ENCODE measurements at places on chromosomes 3 and 15.

- DNase-seq = no peak
These were observed 78.6 kb downstream of the PLD1 start for GRCh38 chr3:171731691-171732090.

GRCh38 chr3:34229876-34230275 is 431.4 kb downstream of the PDCD6IP start:
- DNase-seq = no peak

DNA sequence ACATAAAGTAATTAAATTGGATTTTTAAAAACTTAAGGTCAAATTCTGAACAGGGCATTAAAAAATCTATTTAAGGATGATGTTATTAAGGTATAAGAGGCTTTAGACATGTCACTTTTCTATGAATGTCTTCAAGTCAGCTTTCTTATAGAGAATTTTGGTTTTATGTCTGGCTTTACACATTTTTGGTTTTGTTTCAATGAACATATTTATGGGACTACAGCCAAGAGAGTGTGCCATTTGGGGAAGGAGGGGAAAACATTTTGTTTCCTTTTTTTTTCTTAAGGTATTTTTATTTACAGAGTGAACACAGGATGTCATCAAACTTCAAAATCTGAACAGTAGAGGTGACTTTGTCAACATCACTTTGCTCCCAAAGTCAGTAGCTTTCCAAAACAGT is 222.8 kb downstream of the DPH6 start:
- no peak for DNase-seq

DNA sequence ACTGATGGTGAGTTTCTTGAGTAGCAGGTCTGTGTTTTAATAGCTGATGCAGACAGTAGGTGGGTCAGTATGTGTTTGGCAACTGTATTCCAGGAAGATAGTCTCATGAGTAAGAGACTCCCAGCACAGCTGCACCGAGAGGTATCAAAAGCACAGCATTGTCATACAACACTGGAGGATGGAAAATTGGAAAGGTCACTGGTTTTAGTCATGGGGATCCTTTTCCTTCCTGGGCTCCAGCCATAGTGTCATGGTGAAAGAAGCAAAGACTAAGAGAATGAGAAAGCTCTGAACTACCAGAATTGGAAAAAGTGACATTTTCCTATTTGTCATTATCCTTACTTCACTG is 61.5 kb downstream of the P3H2 start:
- no peak for DNase-seq

DNA sequence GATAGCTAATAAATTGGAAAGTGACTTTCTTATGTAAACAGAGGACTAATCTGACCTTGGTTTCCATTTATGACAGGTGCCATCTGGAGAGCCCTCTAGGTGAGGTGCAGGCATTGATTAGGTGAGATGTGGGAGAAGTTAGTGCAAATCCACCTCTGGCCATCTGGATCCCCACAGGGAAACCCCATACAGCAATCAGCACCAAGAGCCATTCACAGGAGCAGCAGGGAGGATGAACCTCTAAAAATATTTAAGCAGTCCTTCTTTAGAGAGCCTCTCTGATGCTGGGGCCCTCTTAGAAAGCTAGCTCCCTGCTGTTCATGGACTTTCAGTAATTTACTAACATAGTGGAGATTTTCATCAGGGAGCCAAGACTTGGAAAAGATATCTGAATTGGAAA is 69.3 kb downstream of the CLSTN2 start:
- no peak for DNase-seq

DNA sequence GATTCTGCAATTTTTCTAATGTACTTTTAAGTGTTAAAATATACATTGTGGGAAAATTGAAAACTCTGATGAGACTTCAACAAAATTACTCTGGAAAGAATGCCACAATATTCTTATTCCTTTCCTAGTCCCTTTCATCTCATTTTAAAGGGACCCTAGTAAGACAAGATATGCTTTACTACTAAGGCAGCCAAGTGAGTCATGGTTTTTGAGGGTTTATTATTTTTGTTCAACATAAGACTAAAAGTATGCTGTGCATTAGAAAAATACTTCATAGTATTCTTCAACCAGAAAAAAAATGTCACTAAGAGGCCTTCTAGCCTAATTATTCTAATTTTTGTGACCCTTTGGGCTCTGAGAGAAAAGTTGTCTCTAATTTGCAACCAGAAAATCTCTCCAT is 7.4 kb downstream of the IL12A start:
- DNase-seq = no peak

DNA sequence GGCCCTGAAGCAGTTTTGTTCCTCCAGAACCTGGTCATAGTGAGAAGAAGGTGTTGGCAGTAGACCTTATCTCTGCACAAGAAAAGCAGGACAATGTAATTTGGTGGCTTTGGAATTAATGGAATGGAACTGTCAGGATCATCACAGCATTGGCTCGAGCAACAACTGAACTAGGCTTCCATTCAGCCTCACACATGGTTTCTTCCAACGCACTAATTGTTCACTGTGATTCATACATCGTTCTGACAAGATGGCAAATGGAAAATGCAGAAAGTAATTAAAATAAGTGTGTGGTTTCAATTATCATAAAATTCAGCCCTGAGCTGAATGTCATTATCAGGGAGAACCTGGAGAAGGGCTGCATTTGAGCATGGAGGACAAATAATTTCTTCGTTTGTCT is 80.6 kb downstream of the MFSD1 start:
- no peak for DNase-seq

All from activated CD4-positive, CD25-positive, alpha-beta regulatory T cell treated with anti-CD3 and anti-CD28 coated beads, Interleukin-2, amount 50 U/mL, for 16 hours (primary cell).